ENCODE measurements at places on chromosomes 11 and 22.

- DNase-seq, result no peak
Observed at GRCh38 chr11:134691985-134692384, 279.9 kb upstream of the B3GAT1 start.

GRCh38 chr11:43489869-43490465 is 131.2 kb downstream of the TTC17 start:
- DNase-seq, result no peak

- no peak for DNase-seq
Observed at GRCh38 chr11:44622721-44623258, 57.3 kb downstream of the CD82 start.

- no peak for DNase-seq
Observed at GRCh38 chr11:66870616-66871520, 14.0 kb downstream of the LRFN4 start.

- no peak for DNase-seq
Observed at GRCh38 chr22:40534379-40535188, 101.9 kb downstream of the MRTFA start.

DNA sequence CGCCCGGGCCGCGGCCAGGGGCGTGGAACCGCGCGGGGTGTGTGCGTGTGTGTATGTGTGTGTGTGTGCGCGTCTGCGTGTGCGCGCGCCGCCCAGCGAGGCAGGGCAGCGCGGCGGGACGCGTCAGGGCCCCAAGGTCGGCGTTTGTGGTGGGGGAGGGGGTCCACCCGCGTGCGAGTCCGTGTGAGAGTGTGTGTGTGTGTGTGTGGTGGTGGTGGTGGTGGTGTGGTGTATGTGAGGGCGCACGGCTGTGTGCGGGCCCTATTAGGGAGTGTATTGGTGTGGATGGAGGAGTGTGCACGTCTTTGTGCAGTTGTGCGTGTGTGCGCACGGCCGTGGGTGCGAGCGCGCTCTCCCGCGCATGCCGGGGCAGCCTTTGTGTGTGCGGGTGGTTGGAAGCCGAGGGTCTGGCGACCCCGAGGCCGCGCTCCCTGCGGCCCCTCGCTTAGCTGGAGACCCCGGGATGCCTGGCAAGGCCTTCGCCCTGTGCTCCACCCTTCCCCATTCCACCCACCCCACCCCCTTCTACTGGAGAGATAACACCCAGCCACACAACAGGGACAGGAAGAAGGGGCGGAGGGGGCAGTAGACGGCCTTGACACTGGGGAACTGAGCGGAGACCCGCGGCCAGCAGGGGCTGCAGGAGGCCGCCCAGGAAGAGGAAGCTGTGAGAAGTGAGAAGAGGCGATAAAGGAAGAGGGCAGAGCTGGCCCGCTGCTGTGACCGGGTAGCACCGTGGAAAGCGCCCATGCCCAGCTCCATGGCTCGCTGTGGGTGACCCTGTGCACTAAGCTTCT is 528 bp upstream of the ARRB1 start:
- DNase-seq, result no peak

GRCh38 chr11:73308961-73309919 is 1.2 kb downstream of the ARHGEF17 start:
- no peak for DNase-seq

- DNase-seq, result no peak
Observed at GRCh38 chr11:111944651-111945051, 7.5 kb downstream of the DIXDC1 start.

- no peak for DNase-seq
Observed at GRCh38 chr11:19800162-19800561, 87.5 kb downstream of the NAV2 start.

DNA sequence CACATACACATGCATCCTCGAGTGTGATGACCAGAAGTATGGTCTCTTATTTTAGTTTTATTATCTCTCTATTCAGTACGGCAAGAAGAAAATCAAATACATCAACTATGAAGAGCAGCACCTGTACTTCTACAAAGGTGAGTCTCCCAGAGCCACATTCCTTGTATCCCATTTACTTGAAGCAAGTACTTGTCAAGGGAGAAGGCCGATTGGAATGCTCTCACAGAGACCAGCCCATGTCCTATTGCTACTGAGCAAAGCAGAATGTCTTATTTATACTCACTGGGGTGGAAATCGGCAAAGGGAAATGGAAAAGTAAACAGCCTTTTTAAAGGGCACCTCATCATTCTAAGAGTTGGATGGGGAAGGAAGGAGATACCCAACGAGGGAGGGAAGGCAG is 72.6 kb upstream of the OR5AK2 start:
- DNase-seq, result no peak

- DNase-seq, result no peak
Observed at GRCh38 chr22:47401592-47401898, 639.1 kb downstream of the TBC1D22A start.

DNA sequence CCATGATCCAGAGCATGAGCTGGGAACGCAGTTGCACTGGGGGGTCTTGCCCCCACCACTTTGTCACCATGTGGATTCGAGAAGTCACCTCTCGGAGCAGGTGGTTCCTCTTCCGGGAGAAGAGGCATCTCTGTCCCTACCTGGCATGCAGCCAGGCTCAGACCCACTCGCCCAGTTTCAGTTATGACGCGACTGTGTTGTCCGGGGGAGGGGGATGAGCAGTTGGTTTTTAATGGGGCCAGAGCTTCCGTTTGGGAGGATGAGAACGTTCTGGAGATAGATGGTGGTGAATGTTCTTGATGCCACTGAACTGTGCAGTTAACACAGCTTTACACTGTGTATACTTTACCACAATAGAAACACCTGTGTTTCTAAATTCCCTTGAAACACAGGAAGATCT is 41.5 kb downstream of the DHCR7 start:
- no peak for DNase-seq

GRCh38 chr11:8283465-8284230 is 20.0 kb upstream of the LMO1 start:
- DNase-seq, result peak; percentile 48

GRCh38 chr11:20530942-20531703 is 68.3 kb upstream of the SLC6A5 start:
- DNase-seq, result no peak

DNA sequence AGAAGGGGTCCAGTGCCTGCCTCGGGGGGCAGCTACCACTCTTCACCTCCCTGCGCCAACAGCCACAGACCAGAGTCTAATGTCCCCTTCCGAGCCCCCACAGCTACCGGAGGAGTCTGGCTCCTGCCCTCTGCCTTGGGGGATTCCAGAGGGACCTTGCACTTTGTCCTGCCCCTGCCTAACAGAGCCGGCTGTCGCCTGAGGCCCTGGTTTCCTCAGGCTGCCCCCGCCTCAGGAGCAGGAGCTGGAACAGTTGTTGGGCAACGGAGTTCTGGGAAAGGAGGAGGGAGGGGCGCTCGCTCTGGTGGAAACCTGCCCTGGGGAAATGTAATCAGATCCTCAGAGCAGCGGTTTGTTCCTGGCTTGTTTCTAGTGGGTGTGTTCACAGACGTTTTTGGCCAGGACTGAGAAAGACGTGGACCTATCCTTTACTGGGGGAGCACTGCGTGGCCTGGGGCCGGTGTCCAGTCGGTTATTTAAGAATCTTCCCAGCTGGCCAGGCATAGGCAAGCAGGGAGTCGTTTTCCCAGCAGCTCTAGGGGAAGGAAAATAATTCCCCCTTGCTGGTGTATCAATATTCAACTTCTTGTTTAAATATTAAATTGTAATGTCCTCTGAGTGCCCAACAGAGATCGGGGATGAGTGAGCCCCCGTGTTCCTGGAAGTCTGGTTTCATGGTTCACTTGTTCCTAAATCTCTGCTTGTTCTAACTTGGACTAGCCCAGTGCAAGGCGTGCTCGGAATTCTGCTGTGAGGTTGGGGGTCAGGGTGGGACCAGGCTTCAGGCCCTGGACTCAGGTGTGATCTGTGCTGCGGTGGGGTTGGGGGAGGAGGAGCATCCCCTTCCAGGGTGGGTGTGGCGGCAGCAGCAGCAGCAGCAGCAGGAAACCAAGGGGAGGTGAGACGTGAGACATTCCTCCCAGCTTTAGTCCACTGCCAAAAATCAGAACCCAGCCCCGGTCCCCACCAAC is 32.1 kb downstream of the A4GALT start:
- DNase-seq, result peak; percentile 53

DNA sequence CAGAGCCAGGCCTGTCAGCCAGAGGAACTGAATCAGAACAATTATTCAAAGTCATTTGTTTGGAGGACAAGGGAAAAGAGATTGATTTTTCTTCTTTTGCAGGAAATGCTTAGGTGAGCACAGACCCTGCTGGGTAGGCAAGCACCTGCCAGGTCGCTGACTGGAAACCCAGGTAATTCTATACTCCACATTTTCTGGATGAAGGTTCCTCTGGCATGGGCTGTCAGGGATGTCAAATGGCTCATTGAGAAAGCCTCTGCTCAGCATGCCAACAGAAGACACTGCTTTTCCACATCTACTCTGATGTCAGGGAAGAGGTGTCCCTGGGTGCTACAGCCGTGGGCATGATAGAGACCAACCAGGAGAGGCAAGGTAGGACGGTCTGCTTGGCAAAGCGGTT is 166.7 kb upstream of the SYN3 start:
- no peak for DNase-seq

GRCh38 chr22:48535868-48536540 is 1291.7 kb downstream of the BRD1 start:
- no peak for DNase-seq

DNA sequence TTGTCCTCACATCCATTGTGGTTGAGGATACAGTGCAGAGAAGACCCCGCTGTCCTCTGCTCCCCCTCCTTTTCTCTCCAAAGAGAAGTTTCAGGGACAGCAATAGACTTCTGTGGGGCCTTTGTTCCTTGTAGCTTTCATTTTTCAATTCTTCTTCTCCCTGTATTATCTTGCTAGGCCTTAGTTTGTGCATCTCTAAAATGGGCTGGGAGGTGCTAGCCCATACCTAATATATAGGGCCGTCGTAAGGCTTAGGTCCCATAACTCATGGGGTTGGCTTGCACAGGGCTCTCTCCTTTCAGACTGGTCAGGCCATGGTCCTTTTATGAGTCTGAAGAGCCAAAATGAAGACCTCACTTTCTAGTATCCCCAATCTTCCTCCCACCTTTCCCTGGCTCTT is 33.0 kb downstream of the ZBTB16 start:
- no peak for DNase-seq

GRCh38 chr11:68313574-68314202 is 1.3 kb downstream of the LRP5 start:
- no peak for DNase-seq

DNA sequence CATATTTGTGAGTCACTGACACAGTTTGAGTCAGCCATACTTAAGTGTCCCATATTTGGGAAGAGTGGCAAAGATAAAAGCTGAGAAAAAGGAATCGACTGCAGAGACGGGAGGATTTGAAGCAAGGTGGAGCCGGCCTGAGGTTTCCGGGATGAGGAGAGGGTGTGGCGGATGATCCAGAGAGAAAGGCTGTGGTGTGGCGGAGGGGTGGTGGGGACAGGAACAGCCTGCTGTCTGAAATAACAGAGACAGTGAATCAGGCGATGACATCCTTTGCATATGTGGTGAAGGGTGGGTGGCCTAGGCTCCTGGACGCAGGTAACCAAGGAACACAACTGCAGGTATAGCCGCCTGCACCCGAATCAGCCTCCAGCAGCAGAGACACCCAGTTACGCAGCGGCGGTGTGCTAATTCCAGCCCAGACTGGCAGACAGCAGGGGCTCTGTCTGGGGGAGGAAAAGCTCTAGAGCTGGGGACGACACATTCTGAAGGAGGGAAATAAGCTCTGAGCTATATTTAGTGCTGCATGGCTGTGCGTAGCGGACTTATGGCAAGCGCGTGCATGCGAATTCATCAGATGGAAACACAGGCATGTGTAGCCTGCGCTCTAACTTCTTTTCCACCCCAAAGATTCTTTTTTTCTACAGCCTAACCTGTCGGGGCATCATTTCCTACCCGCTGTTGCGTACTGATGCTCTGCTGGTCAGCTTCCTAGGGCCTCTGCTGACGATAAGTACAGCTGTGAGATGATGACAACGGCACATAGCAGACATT is 62.7 kb upstream of the BARX2 start:
- no peak for DNase-seq

DNA sequence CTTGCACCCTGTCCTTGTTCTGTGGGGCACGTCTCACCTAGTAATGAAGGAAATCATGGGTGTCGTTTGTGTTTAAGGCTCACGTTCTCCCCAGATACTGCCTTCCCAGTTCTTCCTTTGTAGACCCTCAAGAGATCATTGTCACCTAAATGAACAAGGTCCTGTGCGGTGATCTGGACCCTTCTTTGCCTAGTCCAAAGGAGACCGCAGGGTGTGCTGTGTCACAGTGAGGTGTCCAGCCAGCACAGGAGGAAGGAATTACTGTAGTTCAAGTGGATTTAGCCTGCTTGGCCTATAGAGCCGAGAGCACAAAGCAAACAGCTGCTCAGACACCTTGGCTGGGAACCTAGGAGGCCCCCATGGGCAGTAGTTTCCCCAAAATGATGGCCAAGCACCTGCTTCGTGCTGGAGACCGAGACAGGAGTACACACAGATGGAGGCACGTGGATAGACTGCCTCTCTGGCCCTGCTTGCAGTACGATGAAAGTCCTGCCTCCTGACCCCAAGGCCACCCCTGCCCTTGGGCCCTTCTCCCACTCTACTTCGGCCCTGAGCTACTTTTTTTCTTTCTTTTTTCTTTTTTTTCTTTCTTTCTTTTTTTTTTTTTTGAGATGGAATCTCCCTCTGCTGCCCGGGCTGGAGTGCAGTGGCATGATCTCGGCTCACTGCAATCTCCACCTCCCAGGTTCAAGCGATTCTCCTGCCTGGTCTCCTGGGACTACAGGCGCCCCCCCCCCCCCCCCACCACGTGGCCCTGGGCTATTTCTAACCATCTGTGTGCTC is 19.4 kb upstream of the PPFIA1 start:
- no peak for DNase-seq

DNA sequence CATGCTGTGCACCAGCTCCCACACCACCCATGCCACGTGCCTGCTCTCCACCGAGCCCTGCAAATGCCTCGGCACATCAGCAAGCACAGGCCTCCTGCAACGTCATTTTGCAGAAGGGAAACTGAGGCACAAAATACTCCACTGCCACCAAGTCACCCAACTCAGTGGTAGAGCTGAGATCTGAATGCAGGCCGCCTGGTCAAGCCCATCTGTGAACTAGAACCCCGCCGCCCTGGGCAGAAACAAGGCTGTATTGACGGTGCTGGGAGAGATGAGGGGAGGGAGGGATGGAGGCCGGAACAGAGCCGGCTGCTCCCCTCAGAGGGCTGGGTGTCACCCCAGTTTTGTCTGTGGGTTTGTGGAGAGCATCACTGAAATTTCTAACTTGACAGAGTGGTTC is 81.4 kb downstream of the CDKN1C start:
- no peak for DNase-seq

- no peak for DNase-seq
Observed at GRCh38 chr11:86511086-86511551, 136.4 kb downstream of the CCDC81 start.

- DNase-seq, result no peak
Observed at GRCh38 chr22:37123649-37124048, 14.1 kb upstream of the TMPRSS6 start.

GRCh38 chr22:17563936-17564391 is 666 bp downstream of the SLC25A18 start:
- DNase-seq, result no peak
